DMS53 (cell line): ENCODE measurements at places on chromosomes 3 and 15.

- no peak for DNase-seq
Measured at GRCh38 chr3:74518610-74519009, 95.8 kb downstream of the CNTN3 start.

DNA sequence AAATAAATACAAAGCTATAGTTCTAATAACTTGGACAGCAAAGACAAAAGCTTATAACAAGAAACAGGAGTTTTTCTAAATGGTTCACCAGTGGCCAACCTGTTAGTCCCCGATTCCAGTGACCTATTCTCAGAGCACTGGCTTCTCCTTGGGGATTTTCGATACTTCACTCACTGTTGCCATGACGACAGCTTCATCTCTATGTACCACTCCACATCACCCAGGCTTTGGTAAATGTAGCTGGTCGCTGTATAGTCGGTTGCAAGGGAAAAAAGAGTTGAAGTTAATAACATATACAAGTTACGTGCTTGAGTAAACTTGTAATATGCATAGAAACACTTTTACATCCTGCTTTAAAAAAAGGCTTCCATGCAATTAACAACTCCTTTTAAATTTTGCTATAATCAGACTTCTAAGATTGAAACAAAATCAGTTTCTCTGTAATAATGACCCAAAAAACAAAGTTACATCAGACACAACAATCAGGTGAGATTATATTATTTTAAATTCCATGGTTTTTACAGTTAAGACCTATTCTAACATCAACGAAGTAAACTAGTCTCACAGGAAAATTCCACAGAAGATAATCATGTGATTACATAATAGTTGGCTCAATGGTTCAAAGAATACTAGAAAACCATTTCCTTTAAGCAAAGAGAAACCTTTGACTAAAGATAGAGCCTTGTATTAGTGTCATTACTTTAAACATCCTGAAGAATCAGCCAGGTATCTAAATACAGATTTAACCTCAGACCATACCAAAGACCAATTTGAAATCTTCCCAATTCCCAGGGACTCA is 2.9 kb downstream of the CCNL1 start:
- DNase-seq = peak; percentile 56

GRCh38 chr3:82802501-82802900 is 1041.1 kb upstream of the GBE1 start:
- no peak for DNase-seq

DNA sequence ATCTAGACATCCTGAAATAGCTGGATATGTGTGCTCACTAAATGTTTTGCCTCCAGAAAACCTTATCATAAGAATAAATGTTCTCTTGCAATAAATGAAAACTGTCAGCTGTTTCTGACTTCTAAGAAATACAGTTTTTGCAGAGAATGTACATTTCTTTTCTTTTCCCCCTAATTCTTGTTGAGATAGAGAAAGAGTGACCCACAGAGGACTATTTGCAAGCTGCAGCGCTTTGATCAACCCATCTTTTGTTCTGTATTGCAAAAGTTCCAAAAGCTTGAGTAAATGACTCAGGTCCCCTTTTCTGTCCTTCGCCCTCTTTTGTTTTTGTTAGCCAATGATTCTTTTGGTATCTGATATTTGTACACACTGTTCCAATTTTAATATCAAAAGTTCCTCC is 141.9 kb downstream of the BBX start:
- no peak for DNase-seq

DNA sequence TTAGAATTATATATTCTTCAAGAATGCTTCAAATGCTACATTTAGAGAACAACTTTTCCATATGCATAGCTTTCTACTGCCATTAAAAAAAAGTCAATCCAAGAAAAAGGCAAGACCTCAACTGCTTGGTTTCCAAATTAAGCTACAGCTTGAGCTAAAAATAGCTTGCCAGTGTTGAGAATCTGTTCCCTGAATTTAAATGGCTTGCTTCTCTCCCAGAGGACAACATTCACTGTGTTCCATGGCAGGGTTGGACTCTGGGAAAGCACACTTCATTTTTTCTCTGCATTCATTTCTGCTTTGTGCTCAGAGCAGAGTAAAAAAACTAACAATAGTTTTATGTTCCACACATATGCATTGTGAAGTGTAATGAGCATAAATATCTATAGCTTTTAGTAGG is 50.3 kb upstream of the ACTL6A start:
- DNase-seq = no peak

DNA sequence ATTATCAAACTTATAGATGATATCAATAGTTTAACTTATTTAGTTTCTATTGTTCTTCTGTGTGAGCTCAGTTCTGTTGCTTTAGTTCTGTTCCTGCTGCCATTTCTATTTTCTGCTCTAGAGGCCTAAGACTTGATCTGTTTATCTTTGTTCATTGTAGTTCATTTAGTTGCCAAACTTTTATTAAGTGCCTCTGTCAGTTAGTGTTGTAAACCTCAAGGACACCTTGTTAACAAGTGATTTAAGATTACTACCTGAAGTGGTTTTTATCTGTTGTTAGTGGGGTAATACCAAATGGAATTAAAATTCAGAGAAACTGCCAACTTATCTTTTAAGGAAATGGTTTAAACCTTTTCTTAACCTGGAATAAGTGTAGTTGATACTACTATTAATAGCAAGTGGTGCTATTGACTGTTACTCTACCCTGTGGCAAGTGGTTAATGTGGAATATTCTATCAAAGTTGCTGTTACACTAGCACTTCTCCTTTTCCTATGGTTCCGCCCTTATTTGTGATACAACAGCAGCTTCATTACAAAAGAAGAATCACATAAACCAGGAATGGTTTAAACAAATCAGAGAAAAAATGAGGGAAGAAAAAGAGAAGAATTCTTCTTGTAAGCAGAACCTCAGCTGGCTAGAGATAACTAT is 500.6 kb upstream of the GOLIM4 start:
- no peak for DNase-seq

GRCh38 chr3:171055336-171056178 is 29.0 kb upstream of the SLC2A2 start:
- peak; percentile 84 for DNase-seq

- DNase-seq = no peak
Measured at GRCh38 chr3:128847666-128848370, 31.6 kb upstream of the ACAD9 start.

- DNase-seq = no peak
Measured at GRCh38 chr3:187942658-187943241, 197.5 kb upstream of the BCL6 start.

GRCh38 chr3:131386429-131387165 is 5.0 kb downstream of the NUDT16 start:
- DNase-seq = no peak
